Fibroblast of the aortic adventitia (primary cell): ENCODE measurements at places on chromosomes 7 and 10.
A peak's percentile ranks its signal among the peaks of the same experiment; 100 is the strongest.

GRCh38 chr7:92446869-92447344 lies 375 bp upstream of the GATAD1 start:
- DNase-seq, result no peak

GRCh38 chr10:95759233-95759826 lies 3.4 kb downstream of the ENTPD1 start:
- DNase-seq, result no peak

DNA sequence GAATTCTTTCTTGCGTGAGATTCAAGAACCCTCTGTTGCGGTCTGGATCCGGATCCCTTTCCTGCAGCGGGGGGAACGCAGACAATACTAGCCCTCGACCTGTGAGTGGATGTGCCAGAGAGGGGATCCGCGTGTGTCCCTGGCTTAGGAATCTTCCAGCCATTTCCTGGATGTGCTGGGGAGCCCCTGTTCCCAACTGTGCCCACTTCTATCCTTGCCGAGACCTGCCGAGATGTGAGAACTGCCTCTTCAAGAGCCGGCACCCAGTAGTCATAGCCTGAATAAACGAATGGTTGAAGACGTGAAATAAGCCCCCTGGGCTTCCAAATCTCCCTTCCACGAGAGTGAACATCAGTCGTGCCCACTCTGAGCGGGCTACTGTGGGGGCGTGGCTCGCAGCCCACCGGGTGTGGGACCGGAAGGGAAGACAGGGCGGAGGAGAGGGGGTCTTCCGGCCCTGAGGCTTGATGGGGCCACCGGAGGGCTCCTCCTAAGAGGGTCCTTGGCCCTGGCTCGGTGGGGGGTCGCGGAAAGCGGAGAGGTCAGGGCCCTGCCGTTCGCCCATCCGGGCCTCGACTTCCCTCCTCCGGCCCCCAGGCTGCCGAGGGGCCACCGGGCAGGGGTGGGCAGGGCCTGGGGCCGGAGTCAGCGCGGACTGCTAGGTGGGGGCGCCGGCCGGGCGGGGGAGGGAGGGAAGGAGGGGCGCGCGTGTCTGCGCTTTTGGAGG lies 1.3 kb upstream of the CCDC136 start:
- no peak for DNase-seq

DNA sequence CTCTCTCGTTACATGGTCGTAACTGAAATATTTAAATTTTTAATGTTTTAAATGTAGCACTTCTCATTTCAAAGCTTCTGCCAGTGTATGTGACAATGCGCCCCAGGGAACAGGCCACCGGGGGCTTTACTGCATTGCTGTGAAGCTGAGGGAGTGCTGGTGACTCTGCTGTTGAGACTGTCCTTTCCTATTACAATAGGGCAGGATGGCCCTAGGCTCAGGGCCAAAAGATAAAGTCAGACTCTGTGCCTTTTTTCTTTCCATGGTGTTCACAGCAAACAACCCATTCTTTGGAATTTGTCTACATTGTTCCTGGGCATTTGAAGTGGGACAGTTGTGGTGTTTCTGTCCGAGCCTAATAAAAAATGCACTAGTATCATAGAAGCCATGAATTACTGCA lies 107.3 kb downstream of the GALNT11 start:
- DNase-seq, result no peak

- DNase-seq, result no peak
Measured at GRCh38 chr7:120717166-120717565, 140.8 kb downstream of the TSPAN12 start.

DNA sequence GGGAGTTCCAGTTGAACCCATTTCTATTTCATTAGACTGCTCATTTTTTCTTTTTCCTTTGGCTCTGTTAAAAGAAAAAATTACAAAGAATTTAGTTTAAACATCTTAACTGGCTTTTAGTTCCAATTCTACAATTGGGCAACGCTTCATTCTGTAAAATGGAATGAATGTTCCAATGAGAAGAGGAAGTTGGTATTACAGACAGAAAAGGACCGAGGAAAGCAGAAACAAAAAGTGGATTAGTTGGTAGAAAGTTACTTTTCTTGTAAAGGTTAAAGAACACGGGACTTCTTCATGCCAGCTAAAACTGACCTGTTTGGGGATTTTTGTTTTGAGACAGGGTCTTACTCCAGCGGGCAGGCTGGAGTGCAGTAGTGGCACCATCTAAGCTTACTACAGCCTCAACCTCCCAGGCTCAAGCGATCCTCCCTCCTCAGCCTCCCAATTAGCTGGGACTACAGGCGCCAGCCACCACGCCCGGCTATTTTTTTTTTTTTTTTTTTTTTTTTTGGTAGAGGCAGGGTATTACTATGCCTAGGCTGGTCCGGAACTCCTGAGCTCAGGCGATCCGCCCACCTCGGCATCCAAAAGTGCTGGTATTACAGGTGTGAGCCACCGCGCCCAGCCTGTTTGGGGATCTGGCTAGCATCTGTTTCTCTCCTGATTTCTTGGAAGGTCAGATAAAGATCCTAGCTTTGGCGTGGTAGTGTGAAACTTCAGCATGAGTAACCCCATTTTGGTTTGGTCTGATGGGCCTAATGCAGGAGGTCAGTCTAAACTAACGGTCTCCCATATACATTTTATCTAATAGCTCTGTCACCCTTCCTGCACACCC lies 1.3 kb upstream of the VDAC2 start:
- DNase-seq, result no peak

DNA sequence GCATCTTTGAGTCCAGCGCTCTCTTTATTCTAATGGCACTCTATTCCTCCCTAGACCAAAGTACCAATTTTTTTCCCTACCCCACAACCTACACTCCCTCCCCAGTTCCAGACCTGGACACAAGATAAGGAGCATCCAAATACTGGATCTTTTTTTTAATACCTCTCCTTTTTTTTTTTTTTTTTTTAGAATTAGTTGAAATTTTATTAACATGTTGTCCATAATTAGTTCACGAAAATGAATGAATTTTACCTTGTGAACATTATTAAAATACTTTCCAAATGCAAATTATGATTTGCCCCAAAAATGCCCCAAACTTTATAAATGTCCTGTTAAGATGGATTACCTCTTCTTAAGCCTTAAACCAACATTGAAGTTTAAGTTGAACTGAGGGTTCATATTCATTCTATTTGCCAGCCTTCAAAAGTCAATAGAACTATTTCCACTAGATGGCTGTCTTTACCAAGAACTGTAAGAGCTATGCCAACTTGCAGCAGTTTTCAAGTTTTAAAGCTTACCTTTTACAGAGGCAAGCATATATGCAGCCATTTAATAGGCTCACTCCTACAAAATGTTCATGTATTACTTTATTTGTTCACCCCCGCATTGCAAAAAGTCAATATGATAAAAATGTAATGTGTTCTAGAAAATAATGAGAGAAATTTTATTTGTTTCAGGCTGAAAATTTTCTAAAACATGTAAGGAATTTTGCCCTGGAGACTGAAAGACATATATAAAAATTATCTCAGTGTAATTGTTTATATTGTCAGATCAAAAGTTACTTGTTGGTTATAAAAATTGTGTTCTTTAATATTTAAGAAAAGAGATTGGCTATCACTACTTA lies 39.7 kb upstream of the TNKS2 start:
- DNase-seq, result peak; percentile 81

DNA sequence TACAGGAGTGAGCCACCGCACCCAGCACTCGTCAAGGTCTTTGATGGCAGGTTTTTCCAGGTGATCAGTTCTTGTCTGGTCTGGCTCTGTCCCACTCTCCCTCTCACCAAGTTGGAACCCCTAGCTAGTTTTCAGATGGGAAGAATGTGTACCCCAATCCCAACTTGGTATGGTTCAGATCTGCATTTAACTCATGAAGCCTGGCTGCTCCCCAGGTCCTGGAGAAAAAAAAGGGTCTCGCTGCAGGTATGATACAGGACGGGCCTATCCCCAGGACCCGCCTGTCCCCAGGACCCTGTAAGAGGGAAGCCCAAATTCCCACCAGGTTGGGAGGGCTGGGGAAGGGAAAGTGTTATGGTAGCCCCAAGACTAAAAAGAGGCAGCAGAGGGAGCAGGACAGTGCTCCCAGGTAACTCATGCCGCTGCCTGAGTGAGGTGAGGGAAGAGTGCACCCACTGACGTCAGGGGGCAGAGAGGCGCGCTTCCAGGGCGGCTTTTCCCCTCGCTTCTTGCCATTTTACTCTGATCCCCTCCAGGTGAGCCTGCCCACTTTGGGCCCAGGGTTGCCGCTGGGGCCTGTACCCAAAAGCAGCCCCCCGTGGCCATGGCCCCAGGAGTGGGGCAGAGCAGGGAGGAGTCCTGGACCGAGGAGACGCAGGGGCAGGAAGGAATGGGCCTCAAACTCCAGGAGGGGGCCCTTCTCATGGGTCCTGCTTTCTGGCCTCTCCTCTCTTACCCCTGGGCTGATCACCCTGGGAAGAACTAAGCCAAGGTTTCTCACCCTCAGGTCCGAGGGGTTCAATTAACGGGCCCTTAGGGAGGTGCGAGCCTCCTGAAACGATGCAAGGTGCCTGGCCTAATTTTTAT lies 36.4 kb upstream of the SRRM3 start:
- no peak for DNase-seq
